ENCODE measurements at places on chromosomes 7 and 10.

- DNase-seq, result no peak
Measured at GRCh38 chr7:137585591-137585990, 242.1 kb upstream of the PTN start.

DNA sequence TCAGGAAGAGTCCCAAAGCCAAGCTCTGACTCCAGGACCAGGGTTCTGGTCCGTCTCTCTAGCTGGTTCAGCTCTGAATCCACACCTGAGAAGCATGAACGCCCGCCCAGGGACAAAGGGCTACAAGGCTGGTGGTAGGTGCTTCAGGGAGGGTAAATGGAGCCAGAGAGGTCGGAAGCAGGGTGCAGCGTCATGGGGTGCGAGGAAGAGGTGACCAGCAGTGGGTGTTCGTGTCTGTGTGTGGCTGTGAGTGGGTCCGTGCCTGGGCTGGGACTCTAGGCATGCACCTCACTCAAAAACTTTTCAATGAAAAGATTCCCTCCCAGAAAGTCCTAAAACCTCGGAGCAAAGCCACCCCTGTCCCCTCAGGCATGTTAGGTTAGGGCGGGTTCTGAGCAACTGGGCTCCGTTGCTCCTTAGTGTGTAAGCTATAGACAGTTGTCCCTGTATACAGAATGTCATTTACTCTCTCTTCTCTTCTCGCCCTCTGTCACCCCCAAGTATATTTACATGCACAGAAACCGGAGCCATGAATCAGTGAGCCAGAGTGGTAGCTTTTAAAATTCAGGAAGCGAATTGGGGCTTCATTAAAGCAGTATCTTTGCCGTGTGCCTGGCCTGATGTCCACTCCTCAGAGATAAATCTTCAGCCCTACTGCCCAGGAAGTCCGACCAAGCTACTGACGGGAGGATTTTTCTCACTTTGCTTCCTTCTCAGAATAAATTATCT lies 12.3 kb upstream of the GATA3 start:
- DNase-seq, result no peak

DNA sequence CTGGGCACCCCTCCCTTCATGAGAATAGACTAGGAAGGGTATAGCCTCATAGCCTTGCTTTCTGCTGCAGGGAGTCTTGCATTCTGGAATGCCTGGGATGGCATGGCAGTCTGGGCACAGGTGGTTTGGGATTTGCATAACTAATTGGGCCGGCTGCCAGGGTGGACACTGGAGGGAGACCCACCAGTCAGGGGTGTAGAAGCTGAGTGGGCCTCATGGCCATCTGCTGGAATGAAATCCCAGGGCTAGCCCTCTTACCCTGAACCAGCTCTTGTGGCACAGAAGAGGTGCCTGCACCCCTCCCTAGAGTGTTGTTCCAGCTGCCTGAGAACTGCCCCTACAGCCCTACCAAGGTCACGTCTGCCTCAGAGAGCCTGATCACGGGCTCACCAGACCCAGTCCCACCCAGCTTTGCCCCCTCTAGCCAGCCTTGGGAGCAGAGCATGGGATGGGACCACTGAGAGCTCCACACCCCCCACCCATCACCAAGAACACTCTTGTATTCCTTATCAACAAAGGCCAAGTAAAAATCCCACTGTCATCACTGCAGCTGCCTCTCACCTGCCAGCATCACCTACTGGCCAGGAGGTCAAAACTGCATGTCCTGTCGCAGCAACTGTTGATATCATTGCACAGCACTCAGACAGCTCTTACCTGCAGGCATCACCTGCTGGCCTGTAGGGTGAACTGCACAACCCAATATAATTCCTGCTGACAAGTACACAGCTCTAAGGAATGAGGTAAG lies 148.9 kb downstream of the ZEB1 start:
- DNase-seq, result peak; percentile 3

DNA sequence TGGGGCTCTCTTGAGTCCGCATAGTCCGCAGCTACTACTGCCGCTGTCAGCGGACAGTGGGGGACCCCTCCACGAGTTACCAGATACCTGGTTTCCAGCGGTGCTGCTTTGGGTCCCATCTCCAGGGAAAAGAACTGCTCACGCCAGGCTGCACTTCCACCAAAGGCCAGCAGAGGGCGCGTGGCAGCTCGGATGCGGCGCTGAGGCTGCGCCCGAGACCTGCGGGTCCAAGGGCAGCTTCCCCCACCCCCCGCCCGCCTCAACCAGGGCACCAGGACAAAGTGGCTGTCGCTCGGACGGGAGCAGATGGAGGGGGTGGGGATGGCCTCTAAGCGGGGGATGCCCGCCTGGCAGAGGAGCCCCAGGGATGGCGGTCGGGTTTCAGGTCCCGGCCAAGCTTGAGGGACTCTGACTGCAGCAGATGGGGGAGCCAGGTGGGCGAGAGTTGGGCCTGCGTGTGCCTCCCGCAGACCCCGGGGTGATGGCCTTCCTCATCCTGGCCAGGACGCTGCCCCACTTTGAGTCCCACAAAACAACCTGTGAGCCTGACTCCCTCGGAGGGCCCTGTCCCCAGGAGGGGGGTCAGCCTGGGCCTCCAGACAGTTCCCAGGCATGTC lies 23.8 kb upstream of the ZNF735 start:
- no peak for DNase-seq

DNA sequence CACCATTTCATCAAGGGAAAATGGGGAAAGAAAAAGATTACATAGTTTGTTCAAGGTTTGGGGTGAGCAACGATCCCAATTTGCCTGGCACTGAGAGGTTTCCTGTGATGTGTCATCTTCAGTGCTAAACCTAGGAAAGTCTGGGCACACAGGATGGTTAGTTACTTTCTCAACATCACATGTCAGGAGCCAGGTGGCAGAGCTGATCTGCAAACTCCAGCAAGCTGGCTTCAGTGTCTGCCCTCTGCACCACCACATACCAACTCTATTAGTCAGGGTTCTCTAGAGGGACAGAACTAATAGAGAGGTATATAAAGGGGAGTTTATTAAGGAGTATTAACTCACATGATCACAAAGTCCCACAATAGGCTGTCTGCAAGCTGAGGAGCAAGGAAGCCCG lies 11.3 kb downstream of the ADAM12 start:
- DNase-seq, result peak; percentile 69

- DNase-seq, result peak; percentile 100
Measured at GRCh38 chr7:101882595-101883564, 65.5 kb downstream of the CUX1 start.

All from SW480 (cell line).